ENCODE measurements at places on chromosomes 3 and 15.

DNA sequence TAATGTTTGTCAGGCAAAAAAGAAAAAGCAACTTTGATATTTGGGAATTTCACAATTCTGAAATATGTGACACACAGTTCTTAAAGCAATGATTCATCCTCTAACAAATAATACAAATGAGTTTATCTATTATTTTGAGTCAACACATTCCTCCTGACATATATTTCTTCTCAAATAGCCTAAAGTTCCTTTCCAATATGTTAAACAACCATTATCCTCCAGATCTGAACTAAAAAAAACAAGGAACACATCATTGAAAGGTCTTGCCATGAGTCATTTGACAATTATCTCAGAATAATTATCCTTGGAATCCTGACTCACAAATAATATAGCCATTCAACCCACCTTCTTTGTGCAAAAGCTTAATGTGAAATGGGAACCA, 208.7 kb upstream of the CDIN1 start:
- DNase-seq = no peak

- DNase-seq = no peak
Observed at GRCh38 chr3:144351011-144351410, 379.4 kb downstream of the DIPK2A start.

GRCh38 chr15:31084176-31084575, 17.3 kb downstream of the TRPM1 start:
- no peak for DNase-seq

DNA sequence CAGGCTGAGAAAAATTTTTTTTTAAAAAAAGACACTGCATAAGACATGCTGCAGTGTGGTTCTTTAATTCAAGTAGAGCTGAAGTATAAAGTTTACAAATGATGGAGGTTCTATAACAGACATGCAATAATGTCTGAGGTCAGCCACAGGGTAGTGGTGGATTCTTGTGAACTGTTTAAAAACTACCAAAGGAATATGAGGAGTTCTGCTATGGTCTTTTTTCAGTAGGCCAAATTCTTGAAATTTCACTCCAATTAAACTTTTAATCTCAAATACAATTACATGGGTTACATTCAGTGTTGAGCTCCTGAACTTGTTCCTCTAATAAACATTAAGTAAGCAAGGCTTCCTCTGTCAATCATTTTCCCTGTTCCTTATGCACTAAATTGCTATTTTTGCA, 122.7 kb downstream of the PLD1 start:
- DNase-seq = no peak

DNA sequence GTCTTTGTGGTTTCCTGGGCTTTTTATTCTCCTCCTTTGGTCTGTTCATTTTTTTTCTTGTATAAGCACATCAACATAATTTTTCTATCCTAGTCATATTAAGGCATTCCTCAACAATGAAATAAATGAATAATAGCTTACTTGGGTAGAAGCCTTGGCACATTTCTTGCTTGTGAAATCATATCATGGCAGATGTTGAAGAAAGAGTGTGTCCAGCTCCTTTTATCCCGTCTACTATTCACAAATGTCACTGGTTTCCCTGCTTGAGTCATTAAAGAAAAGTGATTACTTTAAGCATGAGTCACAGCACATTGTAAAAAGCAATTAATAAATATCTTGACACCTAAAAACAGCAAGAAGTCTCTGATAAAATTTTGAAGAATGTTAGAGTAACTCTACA, 42.1 kb downstream of the MINAR1 start:
- no peak for DNase-seq

GRCh38 chr15:100526027-100526481, 2.7 kb downstream of the CERS3 start:
- no peak for DNase-seq

GRCh38 chr3:133792171-133792763, 13.3 kb upstream of the SRPRB start:
- no peak for DNase-seq

DNA sequence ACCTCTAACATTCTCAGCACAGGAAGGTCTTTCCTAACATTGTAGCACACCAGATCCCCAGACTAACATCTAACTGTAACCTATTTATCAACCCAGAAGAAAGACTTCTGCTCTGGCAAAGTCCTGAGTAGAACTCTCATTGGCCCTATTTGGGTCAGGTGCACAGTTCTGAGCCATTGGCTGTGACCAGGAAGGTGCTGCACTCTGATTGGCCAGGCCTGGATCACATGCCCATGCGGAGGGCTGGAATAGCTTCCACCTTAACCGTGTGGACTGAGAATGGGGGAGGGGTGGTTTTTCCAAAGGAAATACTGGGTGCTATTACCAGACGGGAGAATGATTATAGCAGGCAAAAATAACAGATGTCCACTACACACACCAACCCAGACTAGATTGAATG, 11.5 kb downstream of the FEZF2 start:
- no peak for DNase-seq

GRCh38 chr3:187838016-187838540, 92.8 kb upstream of the BCL6 start:
- DNase-seq = no peak

GRCh38 chr15:60843482-60843881, 364.5 kb upstream of the ICE2 start:
- DNase-seq = no peak

DNA sequence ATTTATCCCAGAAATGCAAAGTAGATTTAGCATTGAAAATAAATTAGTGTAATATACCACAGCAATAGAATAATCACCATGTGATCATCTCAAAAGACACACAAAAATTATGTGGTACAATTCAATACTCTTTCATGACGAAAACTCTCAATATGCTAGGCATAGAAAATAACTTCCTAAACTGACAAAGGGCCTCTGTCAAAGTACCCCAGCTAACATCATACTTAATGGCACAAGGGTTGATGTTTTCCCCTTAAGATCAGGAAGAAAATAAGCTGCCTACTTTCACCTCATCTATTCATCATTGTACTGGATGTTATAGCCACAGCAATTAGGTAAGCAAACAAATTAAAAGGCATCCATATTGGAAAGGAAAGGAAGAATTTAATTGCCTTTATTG, 22.7 kb upstream of the NIPA2 start:
- DNase-seq = no peak

All from T-helper 1 cell (primary cell).